Hematopoietic multipotent progenitor cell treated with erythropoietin and hydrocortisone succinate and interleukin-3 and kit ligand, for 4 days (in vitro differentiated cells): ENCODE measurements at places on chromosomes 7 and 10.

DNA sequence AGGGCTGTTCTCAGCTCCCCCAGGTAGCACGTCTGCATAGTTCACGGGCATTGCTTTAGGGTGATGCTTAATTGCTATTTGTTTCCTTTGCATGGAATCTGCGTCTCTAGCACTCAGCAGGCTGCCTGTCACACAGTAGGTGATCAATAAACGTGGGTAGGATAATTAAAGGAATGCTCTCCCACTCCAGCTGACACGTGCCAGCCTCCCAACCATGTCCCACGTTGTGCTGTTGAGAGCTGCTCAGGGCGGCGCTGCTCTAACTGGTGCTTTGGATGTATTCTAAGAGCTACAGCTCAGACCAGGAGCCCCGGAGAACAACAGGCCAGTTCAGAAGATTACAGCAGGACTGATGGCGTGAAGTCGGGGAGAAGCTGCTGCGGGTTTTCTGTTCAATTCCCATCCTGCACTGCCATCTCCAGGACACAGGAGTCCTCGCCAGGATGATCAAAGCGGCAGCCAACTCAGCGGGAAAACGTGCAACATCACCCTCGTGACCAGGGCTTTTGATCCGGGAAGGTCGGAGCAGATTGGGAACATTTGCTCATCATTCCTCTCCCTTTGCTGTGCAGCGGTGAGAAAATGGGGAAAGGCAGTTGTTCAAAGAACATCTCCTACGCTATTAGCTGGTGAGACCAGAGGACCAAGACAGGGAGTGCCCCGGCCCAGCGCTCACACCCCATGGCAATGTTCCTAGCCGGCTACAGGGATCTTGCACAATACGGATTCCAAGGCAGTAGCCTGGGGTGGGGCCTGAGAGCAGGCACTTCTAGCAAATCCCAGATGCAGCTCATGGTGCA, 50.5 kb upstream of the FOXK1 start:
- DNase-seq = peak; percentile 80

GRCh38 chr10:89301232-89301631, 614 bp upstream of the IFIT2 start:
- DNase-seq = peak; percentile 91

- DNase-seq = peak; percentile 29
These were observed 683.1 kb downstream of the NRG3 start for GRCh38 chr10:82558014-82558607.

DNA sequence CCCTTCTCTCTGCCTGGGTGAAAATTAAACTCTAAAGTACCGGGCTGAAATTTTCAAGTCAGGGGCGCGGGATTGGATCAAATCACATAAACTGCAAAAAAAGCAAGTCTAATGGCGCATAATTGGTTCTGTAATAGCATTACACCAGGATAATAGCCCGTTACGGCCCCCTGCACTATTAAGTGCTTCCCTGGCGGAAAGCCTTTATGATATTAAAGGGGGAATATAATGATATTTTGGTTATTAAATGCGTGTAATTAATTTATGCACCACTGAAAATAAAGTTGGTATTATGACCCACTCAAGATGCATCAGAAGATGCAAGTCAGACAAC, 744 bp upstream of the DRGX start:
- DNase-seq = no peak

GRCh38 chr10:107942826-107943225, 778.3 kb upstream of the SORCS1 start:
- DNase-seq = no peak
